ENCODE measurements at places on chromosomes 3 and 15.

GRCh38 chr3:152255290-152255689 is 13.4 kb upstream of the MBNL1 start:
- no peak for DNase-seq

DNA sequence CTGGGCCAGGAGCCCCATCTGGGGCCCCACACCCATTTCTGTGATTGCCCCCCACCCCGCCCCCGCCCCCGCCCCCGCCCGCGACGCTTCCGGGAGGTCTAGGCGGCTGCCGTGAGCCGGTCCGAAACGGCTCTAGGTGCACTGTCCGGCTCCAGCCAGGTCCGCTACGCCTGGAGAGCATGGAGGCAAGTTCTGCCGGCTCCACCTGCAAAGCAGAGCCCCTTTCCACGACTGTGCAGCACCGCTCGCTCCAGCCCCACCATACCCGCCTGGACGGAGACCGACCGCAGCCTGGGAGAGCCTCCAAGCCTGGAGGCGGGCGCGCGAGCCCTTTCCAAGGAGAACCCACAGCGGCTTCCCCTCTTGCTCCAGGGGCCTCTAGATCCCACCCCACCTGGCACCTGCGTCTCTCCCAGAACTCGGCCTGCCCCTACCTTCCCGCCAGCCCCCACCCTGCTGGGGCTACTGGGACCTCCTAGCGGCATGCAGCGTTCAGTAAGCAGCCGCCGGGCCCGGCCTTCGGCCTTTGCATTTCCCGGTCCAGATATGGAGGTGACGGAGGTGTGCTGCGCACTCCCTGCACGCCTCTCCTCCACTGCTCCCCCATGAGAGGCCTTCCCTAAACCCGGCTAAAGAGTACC is 66.2 kb downstream of the KLF13 start:
- peak; percentile 17 for DNase-seq

- peak; percentile 95 for DNase-seq
Observed at GRCh38 chr3:126208606-126209256, 28.3 kb upstream of the ALDH1L1 start.

GRCh38 chr3:155015776-155016436 is 64.2 kb upstream of the MME start:
- DNase-seq, result no peak

DNA sequence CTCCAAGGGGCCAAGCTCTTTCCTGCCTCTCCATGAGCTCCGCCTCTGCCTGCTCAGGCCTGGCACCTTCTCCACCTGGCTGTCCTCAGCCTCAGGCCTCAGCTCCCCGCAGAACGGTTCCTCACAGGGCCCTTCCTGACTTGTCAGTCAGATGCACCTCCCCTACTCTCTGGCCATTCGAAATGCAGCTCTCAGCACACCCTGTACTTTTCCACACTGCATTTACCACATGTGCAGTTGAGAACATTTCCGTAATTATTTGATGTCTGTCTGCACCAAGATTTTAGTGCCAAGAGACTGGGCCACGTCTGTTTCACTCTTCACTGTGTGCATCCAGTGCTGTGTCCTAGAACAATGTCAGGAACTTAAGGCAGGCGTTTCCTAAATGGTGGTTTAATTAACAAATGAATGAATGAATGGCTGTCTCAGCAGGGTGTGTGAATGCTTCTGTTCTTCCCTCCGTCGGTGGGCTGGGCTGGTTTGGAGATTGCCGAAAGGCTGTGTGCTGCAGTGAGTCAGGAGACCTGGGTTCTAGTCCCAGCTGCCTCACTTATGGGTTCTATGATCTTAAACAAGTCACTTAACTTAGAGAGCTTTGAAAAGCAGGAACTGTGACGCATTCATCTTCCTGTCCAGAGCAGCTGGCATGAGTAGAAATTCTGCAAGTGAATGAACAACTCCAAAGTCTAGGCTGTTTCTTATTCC is 5.4 kb downstream of the MUC4 start:
- DNase-seq, result no peak

DNA sequence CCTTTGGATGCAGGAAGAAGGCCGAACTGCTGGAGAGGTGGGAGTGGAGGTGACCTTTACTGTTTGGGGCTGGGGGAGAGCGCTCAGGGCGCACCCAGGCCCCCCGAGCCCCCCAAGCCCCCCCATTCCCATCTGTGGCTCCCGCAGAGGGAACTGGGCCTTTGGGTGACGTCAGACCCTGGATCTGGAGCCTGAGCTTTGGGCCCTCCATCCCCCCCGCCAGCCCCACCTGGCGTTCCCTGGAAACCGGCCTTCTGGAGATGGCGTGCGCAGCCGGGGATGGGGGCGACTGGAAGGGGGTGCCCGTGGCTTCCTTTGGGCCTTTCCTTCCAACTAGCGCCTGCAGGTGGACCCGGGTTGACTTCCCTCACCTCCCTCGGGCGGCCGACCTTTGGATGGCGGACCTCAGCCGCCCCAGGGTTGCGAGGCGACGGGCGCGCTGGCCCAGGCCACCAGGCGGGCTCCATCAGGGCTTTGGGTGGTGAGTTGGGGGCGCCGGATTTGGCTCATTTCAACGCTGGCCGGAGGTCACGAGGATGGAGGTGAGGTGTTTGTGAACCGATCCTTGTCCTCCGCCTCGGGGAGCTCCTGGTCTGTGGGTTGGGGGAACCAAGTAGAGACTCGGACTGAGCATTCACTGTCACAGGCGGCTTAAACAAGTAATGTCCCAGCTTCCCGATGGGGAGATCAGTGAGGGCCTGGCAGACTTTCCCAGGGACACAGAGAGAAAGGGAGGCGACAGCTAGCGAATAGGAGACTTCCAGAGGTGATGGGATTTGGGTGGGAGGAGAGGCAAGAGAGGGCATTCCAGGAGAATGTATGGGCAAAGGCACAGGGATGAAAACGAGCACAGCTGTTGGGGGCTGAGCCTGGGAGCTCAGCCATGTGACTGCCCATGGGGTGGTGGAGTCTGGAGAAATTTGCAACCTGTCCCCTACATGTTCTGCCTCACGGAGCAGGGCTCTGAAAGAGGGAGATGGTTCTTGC is 709 bp downstream of the SCAMP5 start:
- no peak for DNase-seq

- no peak for DNase-seq
Observed at GRCh38 chr15:51080286-51080685, 14.4 kb downstream of the TNFAIP8L3 start.

DNA sequence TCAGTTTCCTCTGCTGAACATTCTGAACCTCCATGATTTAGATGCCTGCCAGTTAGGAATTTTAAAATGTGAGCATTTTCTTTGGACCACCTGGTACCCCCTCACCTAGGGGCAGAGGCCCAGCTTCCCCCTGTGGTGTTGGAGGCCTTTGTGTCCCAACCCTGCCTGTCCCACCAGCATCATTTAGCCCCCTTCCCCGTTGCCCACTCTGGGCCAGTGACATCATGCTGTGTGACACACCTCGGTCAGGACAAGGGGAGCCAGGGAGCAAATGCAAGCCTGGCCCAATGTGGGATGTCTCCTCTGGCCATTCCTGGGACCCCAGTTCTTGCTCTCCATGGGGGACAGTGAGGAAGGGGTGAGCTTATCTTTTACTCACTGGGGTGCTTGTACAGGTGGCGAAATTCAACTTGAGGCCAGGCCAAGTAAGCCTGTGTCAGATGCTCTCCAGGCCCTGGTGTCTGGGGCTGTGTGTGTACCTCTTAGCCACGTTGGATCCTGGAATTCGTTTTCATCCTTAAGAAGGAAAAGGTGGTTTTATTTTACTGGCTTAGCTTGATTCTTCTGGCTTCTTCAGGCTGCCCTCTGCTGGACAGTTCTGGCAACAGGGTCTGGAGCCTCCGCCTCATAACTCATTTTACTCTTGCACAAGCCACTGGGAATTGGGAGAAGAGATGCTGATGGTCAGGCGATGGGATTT is 49.7 kb upstream of the MYZAP start:
- peak; percentile 77 for DNase-seq

DNA sequence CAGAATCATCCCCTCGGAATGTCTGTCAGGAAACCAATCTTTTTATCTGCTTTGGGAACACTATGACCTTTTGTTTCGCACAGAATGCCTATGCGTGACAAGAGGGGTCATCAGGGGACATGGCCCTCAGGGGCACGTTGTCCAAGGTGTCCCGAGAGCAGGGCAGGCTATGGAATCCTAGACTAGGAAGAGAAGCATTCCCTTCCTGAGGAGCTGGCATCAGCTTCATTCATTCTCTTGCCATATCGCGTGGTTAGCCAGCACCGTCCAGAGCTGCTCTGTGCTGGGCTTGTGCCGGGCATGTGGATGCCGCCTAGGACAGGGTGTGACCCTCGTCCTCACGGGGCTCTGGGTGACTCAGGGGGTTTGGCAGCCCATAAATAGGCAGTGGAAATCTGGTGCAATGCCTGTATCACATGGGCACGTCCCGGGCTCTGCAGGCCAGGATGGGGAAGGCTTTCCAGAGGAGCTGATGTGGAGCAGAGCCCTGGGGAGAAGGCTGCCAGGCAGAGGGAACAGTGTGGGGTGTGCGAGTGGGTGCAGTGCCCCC is 117.8 kb downstream of the TMEM266 start:
- peak; percentile 27 for DNase-seq

GRCh38 chr3:43316783-43317460 is 30.6 kb downstream of the SNRK start:
- DNase-seq, result no peak

GRCh38 chr3:14131134-14131533 is 6.3 kb downstream of the TMEM43 start:
- no peak for DNase-seq

DNA sequence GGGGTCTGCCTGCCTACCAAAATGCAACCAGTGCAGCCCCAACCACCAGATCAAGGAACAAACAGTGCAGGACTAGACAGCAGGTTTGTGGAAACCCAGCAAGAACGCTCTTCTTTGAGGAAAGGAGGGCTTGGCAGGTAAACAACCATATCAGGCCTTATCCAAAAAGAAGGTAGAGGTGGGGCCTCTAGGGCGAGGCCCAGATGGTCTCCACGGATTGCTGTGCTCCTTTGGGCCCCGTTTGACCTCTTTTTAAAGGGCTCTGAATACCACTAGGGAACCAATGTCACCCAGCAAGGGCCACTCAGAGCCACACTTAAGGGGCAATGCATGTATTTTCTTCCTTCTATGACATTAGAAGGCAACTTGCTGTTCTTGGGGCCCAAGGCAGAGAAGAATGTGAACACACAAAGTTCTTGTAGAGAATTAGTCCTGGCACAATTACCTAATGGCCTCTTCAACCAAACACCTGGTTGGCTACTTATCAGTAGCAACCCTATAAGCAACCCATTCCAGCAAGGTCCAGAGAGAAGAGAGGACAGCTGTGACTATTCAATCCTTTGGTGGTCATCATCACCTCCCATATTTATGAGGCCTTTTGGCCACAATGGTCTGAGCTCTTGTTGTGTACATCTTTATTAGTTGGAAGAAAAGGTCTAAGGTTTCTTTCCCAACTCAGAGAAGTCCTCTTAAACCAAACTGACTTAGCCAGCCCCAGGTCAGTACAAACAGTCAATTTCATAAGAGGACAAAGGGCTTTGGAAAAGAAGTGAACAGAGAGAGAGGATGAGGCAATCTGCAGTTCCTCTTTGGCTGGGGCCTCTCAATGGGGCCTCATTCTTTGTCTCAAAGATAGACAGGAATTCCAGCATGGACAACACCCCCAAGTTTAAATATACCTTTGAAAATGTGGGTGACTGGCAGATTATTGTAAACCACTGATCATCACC is 36.0 kb downstream of the FOXP1 start:
- DNase-seq, result peak; percentile 68

DNA sequence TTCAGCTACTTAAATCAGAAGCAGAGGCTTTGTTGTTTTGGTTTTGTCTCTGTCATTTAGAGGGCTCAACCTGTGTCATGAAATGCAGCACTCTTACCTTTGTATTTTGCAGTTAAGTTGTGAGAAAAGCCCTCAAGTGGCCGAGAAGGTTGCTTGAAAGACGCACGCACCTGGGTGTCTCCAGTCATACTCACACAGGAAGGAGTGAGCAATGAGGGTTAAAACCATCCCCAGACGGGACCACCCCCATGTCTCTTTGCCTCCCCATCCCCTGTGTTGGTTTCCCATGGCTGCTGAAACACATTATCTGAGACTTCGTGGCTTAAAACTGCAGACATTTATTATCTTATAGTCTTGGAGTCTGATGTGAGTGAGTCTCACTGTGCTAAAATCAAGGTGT is 376.1 kb upstream of the CFAP20DC start:
- DNase-seq, result peak; percentile 31

DNA sequence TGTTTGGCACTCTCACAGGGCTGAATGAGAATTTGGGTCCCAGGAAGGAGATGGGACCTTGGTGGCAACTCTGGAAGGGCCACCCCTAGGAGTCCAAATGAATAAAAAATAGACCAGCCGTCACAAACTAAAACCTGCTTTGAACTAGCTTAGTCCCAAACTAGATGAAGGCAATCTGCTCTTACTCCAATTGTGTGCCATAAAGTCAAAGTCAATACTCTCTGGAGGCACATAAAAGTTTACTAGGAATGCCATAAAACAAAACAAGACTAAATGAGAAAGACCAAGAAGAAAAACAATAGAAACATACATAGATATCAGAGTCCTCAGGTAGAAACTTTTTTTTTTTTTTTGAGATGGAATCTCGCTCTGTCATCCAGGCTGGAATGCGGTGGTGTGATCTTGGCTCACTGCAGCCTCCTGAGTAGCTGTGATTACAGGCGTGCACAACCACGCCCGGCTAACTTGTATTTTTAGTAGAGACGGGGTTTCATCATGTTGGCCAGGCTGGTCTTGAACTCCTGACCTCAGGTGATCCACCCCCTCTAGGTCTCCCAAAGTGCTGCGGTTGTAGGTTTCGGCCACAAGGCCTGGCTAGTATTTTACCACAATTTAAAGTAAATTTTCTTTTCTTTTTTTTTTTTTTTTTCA is 8.1 kb downstream of the GOLGA6L2 start:
- DNase-seq, result no peak

GRCh38 chr15:52808996-52809395 is 18.9 kb upstream of the ONECUT1 start:
- DNase-seq, result no peak

GRCh38 chr3:107285197-107285596 is 92.0 kb upstream of the CCDC54 start:
- peak; percentile 68 for DNase-seq

DNA sequence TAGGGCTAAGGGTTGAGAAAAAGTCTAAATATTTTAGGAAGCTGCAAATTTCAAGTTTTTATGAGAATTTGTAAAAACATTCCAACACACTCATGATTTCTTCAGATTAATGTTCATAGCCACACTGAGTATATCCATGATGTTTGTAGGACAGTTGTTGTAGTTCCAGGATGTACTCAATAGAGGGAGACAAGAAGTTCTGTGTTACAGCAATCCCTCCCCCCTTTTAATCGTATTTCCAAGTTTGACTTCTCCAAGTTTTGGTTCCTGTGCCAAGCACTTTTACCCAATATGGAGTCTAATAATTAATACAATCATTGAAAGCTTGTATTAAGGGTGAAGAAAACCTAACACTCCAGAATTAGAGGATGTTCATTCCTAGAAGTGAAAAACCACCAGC is 143.4 kb downstream of the FEZF2 start:
- peak; percentile 21 for DNase-seq

GRCh38 chr3:182814419-182815062 is 21.2 kb downstream of the ATP11B start:
- DNase-seq, result no peak

DNA sequence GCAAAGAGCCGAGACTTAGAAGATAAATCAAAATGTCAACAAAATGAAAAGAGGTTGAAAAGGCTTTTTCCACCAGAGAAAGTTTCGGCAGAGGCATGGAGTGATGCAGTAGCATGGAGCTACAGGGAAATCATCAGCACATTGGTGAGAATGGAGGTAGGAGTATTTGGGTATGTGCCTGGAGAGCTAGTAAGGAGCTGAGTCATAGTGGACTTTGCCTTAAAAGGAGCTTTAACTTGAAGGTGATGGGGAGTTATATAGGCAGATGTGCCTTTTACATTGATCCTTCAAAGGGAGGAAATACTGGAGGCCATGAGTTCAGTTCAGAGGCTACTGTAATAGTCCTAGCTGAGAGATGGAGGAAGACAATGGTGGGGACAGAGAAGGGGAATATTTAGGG is 44.3 kb downstream of the IL5RA start:
- DNase-seq, result peak; percentile 7
